ENCODE measurements at places on chromosomes 2 and 18.

GRCh38 chr2:28471214-28471613, 24.6 kb upstream of the PLB1 start:
- no peak for DNase-seq

- DNase-seq, result no peak
Measured at GRCh38 chr2:55103046-55103445, 52.8 kb upstream of the RTN4 start.

GRCh38 chr2:241507430-241508239, 749 bp downstream of the STK25 start:
- peak; percentile 11 for DNase-seq

DNA sequence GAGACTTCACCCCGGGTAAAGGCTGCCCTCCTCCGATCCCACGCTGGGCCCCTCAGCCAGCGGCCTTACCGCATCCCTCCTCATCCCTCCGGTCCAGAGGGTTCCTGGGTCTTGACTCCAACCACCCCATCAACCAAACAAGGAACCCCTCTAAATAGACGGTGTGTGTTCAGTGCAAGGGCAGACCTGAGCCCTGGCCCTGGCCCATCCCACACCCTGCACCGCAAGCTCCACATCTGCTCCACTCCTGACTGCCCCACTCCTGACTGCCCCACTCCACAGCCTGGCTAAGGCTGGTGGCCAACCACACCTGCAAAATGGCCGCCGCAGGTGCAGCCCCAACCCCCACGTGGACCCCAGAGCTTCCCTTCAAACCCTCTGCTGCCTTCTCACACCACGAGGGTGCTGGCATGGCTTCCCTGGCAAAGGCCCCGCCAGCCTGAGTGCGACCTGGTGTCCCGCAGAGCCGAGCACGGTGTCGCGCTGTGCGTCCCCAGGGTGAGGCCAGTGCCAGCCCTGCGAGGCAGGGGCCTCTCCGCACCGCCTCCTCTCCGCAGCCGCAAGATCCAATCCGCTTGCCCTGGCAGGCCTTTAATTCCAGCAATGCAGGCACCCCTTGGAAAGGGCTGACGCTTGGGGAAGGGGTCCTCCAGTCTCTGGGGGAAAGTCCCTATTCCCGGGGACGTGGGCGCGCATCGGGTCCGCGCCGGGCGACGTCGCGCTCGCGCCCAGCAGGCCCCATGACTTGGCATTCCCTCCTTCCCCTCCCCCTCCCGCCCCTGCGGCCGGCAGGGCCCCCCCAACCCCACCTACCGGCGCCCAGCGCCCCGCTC, 1.5 kb downstream of the KIF1A start:
- no peak for DNase-seq

- no peak for DNase-seq
Measured at GRCh38 chr2:624551-625347, 52.5 kb downstream of the TMEM18 start.

GRCh38 chr2:169732075-169732474, 1.6 kb upstream of the KLHL23 start:
- no peak for DNase-seq

- DNase-seq, result no peak
Measured at GRCh38 chr18:8745355-8746014, 40.1 kb downstream of the MTCL1 start.

DNA sequence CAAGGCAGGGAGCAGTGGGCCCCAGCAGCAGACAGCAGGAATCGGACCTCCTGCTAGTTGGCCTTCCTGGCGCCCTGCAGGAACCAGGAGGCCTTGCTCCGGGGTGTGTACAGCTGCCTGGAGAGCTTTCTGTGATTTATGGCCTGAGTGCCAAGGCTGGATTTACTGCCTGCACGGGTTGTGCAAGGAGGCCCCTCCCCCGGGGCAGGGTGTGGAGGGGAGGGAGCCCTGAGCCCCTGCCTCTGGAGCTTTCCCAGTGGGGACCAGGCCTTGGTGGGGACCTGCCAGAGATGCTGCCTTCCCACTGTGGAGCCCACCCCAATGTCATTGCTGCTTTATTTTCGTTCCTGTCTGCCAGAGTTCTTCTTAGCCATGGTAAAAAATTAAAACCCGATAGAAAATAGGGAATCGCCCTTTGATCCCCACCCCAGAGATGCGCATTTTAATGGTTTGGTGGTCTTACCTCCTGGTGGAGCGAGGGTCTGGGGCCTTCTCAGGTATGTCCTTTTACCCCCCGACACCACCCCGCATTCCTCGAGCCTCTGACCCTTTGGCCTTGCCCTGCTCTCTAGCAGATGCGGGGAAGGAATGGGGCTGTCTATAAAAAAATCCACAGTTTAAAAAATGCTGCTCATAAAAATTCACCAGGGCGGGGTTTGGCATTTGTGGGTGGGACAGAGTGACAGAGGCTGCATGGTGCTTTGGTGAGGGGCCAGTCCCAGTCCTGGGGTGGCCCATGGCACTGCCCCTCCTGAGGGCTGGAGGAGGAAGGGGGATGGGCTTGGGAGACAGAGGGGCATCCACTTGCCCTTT, 6.9 kb upstream of the RALB start:
- no peak for DNase-seq

DNA sequence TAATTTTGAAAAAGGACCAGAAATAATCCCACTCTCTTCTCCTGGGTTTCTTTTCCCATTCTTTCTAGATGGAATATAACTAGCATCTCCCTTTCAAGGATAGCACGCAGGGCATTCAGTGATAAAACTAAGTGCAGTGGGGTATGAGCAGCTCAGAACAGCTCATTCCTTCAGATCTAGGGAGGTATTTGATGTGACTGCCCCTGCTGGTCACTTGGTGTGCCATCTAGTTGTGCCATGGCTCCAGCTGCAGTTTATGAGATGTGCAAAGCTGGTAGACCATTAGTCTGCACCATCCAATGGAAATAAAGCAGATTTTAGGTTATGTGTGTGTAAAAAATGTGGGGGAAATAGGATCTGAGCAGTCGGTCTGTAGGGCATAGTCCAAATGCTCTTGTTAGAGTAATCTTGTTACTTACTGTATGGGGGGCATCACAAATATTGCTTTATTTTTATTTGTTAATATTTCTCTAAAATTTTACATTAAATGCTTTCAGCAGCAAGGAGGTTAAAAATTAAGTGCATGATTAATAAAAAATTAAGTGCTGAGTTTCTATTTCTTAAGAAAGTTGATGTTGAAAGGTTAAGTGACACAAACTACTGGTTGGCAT, 38.9 kb downstream of the CTAGE1 start:
- DNase-seq, result peak; percentile 15

DNA sequence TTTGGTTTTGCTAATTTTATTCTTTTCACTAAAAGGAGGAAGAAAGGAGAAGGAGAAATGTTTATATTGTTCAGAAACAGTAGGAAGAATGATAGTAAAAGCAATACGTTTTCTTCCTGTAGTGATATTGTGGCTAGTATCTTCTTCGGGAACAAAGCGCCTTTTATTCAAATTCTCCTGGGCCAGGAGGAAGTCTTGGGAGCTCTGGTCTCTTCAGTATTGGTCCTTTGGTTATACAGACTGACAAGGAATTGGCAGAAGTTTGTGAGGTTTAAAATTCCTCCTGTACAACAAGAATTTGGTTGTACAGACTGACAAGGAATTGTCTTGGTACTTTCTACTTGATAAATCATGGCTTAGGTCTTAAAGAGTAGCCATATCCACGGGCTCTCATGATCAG, 9.9 kb downstream of the GIGYF2 start:
- no peak for DNase-seq

- DNase-seq, result no peak
Measured at GRCh38 chr2:216897561-216898203, 37.8 kb upstream of the TNP1 start.

- DNase-seq, result no peak
Measured at GRCh38 chr2:219851169-219851568, 223.7 kb downstream of the SLC4A3 start.

DNA sequence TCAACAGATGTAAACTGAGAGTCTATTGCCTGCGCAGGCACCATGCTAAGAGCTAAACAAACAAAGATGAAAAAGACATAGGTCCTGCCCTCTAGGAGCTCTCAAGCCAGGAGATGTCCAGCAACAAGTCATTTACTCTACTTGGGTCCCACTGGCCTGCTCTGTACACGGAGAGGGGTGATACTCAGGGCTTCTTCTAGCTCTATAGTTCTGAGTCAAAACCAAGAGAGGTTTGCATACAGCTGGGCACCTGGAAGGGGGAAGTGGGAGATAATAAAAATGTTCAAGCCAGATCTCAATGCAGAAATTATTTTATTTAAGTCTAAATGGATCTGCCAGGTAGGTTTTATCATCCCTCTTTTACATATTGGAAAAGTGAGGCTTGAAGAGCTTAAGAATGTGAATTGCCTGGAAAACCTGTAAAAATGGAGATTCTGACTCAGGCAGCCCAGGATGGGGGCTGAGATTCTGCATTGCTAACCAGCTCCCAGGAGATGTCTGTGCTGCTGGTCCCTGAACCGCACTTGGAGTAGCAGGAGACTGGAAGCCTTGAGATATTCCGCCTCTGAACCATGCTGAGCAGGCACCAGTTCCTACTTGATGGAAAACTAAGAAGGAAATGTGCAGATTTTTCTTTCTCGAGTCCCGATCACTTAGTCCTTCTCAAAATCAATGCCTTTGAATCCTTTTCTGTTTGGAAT, 201.1 kb downstream of the PRKCE start:
- DNase-seq, result no peak

DNA sequence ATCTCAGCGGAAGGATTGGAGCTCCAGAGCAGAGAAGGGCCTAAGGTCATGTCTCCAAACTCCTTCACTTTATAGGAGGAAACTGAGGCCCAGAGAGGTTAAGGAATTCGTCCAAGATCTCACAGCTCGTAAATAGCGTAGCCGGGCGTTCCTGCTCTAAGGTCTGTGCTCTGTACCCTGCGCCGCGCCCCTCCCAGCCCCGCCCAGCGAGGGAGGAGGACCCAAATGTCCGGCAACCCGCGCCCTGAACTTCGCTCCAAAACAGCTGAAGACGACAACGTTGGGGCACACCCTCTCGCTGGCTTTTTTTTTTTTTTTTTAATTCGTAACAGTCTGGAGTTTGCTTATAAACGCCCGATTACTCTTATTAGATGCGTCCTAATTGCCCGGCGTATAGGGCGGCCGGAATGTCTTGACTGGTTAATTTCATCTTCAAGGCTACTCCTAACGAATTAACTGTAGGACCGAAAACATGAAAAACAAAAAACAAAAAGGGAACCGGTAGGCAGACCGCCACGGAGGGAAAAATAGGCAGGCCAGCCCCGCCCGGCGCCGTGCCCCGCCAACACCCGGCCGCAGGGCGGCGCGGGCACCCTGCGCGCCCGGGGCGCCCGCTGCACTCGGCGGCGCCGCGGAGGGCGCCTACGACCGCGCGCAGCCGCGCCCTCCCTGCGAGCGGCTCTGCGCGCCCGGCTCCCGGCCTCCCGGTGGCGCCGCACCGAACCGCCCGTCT, 928 bp upstream of the FOSL2 start:
- DNase-seq, result peak; percentile 76

DNA sequence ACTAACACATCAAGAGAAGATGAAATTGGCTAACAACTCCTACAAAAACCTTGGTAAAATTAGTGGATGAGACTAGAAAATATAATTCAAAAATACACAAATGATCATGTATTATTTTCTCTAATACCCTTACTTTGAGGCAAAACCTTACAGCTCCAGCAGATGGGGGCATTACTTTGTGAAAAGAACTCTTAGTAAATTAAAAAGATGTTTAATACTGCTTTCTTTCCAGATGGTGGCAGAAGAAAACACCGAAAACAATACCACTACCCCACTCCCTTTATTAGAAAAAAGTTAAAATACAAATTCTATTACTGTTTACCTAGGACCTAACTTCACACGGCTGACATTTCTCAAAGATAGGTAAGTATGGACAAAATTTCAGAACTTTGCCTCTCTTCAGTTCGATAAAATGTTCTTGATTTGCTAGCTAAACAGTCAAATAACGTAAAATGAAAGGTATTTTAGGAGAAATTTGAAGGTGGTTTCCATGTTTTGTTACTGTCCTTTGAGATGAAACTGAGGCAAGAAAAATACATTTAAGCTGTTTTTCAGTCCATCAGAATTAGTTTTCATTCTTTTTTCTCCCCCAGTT, 30.6 kb downstream of the ORC4 start:
- peak; percentile 38 for DNase-seq

- peak; percentile 21 for DNase-seq
Measured at GRCh38 chr18:9082711-9083510, 19.6 kb upstream of the NDUFV2 start.

- DNase-seq, result no peak
Measured at GRCh38 chr2:215019085-215019484, 119.3 kb downstream of the ABCA12 start.

DNA sequence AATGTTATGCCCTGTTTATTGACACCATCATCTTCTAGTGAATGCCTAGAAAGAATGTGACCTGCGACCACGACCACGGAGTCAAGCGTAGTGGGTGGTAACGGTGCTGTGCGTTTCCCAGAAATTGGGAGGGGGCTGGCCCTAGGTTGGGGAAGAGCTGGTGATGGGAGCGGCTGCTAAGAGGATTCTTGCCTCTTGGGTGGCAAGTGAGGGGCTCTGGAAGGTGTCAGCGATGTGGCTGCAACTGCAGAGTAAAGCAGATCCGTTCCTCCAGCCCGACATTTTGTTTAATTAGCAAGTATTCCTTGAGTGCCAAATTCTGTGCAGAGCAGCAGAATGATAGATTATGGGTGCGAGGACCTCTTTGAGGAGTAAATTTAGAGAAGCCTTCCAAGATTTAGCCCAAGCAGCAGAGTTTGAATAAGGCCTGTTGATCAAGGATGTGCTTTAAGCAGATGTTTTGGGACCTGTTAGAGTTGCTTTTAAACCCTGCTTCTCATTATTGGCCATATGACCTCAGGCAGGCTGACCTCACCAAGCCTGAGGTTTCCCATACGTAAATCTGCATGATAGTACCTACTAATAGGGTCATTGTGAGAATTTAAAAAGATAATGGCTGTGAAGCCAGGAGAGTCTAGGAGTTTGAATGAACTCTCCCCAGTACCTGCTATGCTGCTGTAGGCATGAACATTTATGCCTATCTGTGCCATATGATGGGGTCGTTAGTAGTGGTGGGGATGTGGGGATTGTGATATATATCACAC, 287.7 kb downstream of the PTGR3 start:
- DNase-seq, result no peak

DNA sequence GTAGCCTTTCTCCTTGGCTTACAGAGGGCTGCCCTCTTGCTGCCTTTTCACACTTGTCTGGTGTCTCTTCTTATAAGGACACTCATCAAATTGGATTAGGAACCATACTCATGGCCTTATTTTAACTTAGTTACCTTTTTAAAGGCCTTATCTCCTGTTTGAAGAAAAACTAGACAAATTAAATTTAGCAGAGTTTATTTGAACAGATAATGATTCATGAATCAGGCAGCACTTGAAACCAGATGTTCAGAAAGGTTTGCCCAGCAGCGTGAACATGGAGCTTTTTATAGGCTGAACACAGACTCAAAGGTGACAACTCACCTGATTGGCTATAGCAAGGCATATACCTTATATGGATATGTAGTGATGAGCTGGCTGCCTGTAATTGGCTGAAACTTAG, 238.0 kb downstream of the GULP1 start:
- no peak for DNase-seq

- DNase-seq, result no peak
Measured at GRCh38 chr18:11260961-11261461, 111.6 kb upstream of the PIEZO2 start.

All from CD8-positive, alpha-beta memory T cell (primary cell).